SK-N-SH (cell line): ENCODE measurements at places on chromosomes 2 and 18.

GRCh38 chr18:22257022-22257543 lies 87.7 kb downstream of the GATA6 start:
- peaks cover 23% of the 10 kb centered on the region for H3K27me3 ChIP-seq
- no peak overlapping the region for H3K4me3 ChIP-seq
- no peak for DNase-seq
- no peaks in the 10 kb centered on the region for H3K36me3 ChIP-seq
- no peaks in the 10 kb centered on the region for H3K4me1 ChIP-seq

GRCh38 chr2:207239754-207240494 lies 74.2 kb upstream of the KLF7 start:
- peak overlapping the region; percentile 5 for H3K27ac ChIP-seq

- H3K4me3 ChIP-seq, result no peak overlapping the region; the same call in 1 of the 2 replicates
- H3K27me3 ChIP-seq, result peaks cover 17% of the 10 kb centered on the region; the same call in 1 of the 2 replicates
- no peaks in the 10 kb centered on the region for H3K4me1 ChIP-seq
- peak; percentile 53 for DNase-seq
These were observed 18.5 kb upstream of the CCDC93 start for GRCh38 chr2:118032169-118033013.

GRCh38 chr2:189685540-189686229 lies 11.2 kb downstream of the ANKAR start:
- peaks cover 6% of the 10 kb centered on the region; the same call in 1 of the 2 replicates for H3K4me1 ChIP-seq
- no peak for DNase-seq
- no peaks in the 10 kb centered on the region for H3K27me3 ChIP-seq
- peaks cover 6% of the 10 kb centered on the region; the same call in 1 of the 2 replicates for H3K36me3 ChIP-seq

- DNase-seq, result no peak
- peaks cover 9% of the 10 kb centered on the region; the same call in 1 of the 2 replicates for H3K4me1 ChIP-seq
- H3K27ac ChIP-seq, result no peak overlapping the region
- H3K27me3 ChIP-seq, result no peaks in the 10 kb centered on the region
- no peak overlapping the region for H3K4me3 ChIP-seq
These were observed 41.9 kb downstream of the LPIN2 start for GRCh38 chr18:2970772-2971659.

DNA sequence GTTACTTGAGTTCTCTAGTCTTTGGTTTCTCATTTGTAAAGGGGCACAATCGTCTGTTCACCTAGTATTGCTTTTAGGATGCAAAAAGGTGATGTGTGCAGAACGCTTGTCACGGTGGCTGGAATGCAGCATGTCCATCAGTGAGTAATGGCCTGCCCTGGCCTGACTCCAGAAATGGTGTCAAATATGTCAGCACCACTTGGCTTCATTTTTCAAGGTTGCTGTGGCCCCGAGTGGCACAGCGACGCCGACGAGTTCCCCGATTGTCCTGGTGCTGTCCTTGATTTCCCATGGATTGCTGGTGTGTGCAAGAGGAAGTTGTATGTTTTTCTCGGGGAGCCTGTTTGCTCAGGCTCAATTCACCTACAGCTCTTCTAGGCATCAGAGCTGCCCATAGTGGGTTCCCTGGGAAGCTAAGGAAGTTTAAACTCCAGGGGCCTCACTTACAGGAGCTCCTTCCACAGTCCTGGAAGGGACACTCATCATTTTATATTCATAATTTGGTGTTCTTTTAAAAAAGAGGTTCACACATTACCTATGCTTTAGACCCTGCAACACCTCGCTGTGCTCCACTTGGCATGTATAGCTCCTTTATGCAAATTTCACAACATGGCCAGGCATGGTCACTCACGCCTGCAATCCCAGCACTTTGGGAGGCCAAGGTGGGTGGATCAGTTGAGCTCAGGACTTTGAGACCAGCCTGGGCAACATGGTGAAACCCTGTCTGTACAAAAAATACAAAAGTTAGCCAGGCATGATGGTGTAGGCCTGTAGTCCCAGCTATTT lies 25.6 kb upstream of the ZNF407 start:
- H3K4me1 ChIP-seq, result no peaks in the 10 kb centered on the region
- DNase-seq, result no peak
- H3K27me3 ChIP-seq, result no peaks in the 10 kb centered on the region
- no peak overlapping the region for H3K27ac ChIP-seq
- no peaks in the 10 kb centered on the region for H3K36me3 ChIP-seq

GRCh38 chr18:75045272-75045671 lies 163.7 kb downstream of the PTGR3 start:
- DNase-seq, result no peak
- no peaks in the 10 kb centered on the region for H3K27me3 ChIP-seq
- H3K36me3 ChIP-seq, result no peaks in the 10 kb centered on the region

GRCh38 chr18:26017929-26018328 lies 72.5 kb downstream of the SS18 start:
- peaks cover 4% of the 10 kb centered on the region for H3K4me1 ChIP-seq
- no peak for DNase-seq
- no peak overlapping the region for H3K4me3 ChIP-seq
- no peaks in the 10 kb centered on the region for H3K27me3 ChIP-seq

GRCh38 chr2:152762202-152762601 lies 43.8 kb downstream of the ARL6IP6 start:
- no peaks in the 10 kb centered on the region for H3K4me1 ChIP-seq
- H3K4me3 ChIP-seq, result no peak overlapping the region
- no peak for DNase-seq
- H3K27ac ChIP-seq, result no peak overlapping the region
- no peaks in the 10 kb centered on the region for H3K27me3 ChIP-seq

GRCh38 chr2:20410556-20411277 lies 36.2 kb upstream of the RHOB start:
- no peak overlapping the region for H3K4me3 ChIP-seq
- no peak for DNase-seq
- no peak overlapping the region for H3K27ac ChIP-seq
- H3K36me3 ChIP-seq, result no peaks in the 10 kb centered on the region
- peaks cover 12% of the 10 kb centered on the region; the same call in 1 of the 2 replicates for H3K27me3 ChIP-seq
- H3K4me1 ChIP-seq, result no peaks in the 10 kb centered on the region

DNA sequence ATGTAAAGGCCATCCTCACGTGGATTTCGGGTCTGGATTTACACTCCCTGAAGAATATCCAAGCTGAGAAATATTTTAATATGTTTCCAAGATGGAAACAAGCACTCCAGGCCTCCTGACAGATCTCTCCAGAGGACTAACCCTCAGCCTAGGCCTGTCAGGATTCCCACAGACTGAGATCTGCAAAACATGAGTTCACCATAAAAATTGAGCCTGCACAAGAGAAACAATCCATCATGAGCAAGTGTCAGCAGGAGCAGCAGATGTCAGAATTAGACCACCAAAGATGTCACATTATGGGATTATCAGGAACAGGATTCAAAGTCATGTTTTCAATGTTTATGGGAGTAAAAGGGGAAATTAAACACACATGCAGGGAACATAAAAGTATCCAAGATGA lies 191.3 kb downstream of the TFCP2L1 start:
- no peak for DNase-seq
- H3K27me3 ChIP-seq, result peaks cover 5% of the 10 kb centered on the region; the same call in 1 of the 2 replicates
- peaks cover 2% of the 10 kb centered on the region; the same call in 1 of the 2 replicates for H3K4me1 ChIP-seq
- H3K27ac ChIP-seq, result no peak overlapping the region
- no peak overlapping the region for H3K4me3 ChIP-seq
- H3K36me3 ChIP-seq, result no peaks in the 10 kb centered on the region

DNA sequence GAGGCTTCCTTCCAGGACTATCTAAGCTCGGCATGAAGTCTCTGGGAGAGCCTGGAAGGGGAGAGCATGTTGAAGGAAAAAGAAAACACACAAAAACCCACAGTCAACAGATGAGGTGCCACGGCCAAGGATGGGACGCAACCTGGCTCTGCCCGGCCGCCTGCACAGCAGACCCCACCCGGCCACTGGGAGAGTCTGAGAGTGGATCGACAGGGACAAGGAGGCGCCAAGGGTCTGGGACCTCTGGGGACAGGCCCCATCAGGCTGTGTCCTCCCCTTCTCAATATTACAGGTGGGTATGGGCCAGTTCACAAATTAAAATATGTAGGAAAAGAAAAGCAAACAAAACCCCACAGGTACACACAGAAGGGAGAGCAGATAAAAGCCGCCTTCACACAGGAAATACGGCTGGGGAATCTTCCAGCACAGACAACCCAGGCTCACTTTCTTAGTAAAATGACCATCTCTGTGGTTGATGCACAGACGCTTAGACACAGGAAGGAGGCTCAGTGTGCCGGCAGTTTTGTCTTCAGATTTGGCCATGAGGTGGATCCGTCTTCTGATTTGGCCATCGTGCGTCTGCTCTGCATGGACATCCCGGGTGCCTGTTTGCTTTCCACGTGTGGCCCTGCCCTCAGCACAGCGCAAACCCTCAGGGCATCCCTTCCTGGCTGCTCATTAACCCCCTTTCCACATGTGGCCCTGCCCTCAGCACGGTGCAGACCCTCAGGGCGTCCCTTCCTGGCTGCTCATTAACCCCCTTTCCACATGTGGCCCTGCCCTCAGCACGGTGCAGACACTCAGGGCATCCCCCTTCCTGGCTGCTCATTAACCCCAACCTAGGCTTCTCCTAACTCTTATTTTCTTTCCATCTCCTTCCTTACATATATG lies 138.4 kb downstream of the EIPR1 start:
- no peak overlapping the region for H3K27ac ChIP-seq
- no peaks in the 10 kb centered on the region for H3K27me3 ChIP-seq
- peaks cover 9% of the 10 kb centered on the region; the same call in 1 of the 2 replicates for H3K4me1 ChIP-seq
- H3K36me3 ChIP-seq, result peaks cover 7% of the 10 kb centered on the region; the same call in 1 of the 2 replicates
- no peak for DNase-seq

DNA sequence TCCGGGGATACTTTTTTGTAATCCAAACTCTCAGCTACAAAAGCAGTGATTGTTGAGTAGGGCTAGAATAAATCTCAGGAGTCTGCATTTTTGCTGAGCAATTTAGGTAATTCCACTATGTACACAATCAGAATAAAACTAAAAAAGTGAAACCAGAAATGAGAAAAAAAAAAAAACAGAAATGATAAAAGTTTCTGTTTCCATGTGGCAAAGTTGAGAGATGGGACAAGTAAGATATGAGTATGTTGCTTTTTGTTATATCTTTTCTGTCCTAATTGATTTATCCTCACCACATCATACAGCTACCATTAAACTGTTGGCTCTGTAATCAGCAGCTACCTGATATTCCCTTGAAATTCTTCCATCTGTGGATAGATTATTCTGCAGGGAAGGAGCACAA lies 92.7 kb downstream of the VWC2L start:
- no peaks in the 10 kb centered on the region for H3K36me3 ChIP-seq
- no peak for DNase-seq
- no peaks in the 10 kb centered on the region for H3K27me3 ChIP-seq
- no peak overlapping the region for H3K27ac ChIP-seq
- H3K4me3 ChIP-seq, result no peak overlapping the region
- no peaks in the 10 kb centered on the region; the same call in 1 of the 2 replicates for H3K4me1 ChIP-seq
